T-helper 1 cell (primary cell): ENCODE measurements at places on chromosomes 2 and 18.

DNA sequence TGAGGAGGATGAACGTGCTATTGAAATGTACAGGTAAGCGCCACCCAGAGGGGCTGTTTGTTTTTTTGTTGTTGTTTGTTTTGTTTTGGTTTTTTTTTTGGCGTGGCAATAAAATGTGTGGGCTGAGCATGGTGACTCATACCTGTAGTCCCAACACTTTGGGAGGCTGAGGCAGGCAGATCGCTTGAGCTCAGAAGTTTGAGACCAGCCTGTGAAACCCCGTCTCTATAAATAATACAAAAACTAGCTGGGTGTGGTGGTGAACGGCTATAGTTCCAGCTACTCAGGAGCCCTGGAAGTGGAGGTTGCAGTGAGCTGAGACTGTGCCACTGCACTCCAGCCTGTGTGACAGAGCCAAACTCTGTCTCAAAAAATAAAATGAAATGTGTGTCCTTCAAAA is 6.2 kb downstream of the PDCL3 start:
- no peak for DNase-seq

GRCh38 chr2:9951272-9951521 is 296 bp upstream of the GRHL1 start:
- no peak for DNase-seq

- DNase-seq = no peak
These were observed 37.1 kb downstream of the SLC25A52 start for GRCh38 chr18:31723639-31723989.

- DNase-seq = no peak
These were observed 245.7 kb downstream of the TNS1 start for GRCh38 chr2:217757108-217757463.

DNA sequence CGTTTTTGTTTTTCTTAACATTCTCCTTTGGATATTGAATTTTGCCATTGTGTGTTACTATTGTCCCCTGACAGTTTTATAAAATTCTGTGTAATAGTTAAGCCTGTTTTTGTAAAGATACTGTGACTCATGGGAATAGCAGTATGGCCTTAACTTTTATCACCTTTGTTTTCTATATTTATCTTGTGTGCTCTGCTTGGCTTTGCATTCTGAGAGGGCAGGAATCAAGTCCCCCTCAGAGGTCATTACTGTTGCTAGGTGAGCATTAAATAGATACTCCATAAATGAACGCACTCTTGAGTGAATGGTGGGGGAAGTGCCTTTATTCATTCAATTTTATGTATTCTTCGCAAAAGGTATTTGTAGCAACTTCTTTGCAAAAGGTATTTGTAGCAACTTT is 160.0 kb downstream of the PHLPP1 start:
- DNase-seq = no peak

DNA sequence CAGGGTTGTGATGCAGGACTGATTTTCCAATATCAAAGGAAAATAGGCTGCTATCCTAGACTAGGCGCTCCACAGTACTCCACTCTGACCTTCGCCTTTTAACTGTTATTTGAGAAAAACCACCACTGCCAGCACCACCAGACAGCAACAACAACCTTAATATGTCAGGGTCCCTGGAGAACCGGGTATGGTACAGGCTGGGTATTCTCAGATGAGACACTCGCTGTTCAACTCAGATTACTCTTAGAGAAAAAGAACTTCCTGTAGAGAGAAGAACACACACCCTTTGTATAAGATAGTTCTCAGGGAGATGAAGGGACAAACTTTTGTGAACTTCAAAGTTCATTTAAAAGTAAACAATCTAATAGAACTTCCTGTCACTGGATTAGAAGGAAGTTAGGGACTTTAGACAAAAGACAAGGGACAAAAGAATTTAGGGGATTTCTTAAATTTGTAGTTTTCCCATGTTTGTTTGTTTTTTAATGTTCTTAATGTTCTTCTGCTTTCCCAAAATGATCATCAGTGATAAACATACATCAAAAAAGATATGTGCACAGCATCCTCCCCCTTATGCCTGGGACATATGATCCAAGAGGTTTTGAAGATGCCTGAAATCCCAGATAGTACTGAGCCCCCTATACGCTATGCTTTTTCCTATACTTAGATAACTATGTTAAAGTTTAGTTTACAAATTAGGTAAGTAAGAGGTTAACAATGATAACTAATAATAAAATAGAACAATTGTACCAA is 41.3 kb upstream of the PPP1R1C start:
- DNase-seq = no peak

DNA sequence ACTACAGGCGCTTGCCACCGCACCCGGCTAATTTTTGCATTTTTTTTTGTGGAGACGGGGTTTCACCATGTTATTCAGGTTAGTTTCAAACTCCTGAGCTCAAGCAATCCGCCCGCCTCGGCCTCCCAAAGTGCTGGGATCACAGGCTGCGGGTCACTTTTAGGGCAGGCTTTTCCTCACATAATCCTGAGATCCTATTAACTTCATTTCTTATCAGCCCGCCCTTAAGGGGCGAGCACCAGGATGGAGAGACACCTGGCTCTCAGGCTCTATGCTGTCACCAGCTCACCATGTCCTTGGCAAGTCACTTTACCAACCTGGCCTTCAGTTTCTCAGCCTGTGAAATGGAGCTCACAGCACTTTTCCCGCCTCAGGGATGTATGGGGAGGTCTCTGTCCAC is 23.0 kb downstream of the ZFP36L2 start:
- no peak for DNase-seq

GRCh38 chr2:85838181-85838580 is 50.6 kb downstream of the ST3GAL5 start:
- DNase-seq = no peak

DNA sequence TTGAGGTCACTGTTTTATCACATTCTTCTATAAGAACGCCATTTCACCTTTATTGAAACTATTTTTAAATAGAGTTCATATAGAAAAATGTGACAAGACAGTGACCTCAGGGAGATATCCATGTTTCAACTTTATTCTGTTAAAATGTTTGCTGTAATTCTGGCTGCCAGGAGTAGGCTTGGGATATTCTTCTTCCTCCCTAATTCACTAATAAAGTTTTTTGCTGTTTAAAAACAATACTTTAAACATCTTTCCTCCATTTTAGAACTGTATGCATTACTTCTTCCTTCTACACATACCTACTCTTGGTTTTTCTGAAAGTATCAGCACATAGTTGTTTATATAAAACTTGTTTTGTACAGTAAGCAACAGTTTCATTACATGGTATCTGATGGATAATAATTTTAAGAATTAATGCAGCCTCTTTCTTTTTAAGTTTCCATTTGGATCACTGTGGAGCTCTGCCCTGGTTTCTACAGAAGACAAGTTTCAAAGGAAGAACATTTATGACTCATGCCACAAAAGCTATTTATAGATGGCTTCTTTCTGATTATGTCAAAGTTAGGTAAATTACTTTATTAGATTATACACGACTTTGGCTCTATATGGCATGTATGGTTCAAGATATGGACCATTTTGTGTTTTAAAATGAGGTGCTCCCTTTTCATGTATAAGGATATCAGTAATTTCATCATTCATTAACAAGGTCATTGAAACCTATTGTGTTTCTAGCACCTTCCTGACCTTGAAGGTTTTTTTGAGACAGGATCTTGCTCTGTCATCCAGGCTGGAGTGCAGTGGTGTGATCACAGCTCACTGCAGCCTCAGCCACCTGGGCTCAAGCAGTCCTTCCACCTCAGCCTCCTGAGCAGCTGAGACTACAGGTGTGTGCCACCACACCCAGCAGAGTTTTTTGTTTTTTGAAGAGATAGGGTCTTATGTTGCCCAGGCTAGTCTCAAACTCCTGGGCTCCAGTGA is 7.2 kb downstream of the CPSF3 start:
- no peak for DNase-seq

- DNase-seq = no peak
These were observed 31.3 kb upstream of the FZD7 start for GRCh38 chr2:202002381-202002780.
